ENCODE measurements at places on chromosomes 4 and X.

DNA sequence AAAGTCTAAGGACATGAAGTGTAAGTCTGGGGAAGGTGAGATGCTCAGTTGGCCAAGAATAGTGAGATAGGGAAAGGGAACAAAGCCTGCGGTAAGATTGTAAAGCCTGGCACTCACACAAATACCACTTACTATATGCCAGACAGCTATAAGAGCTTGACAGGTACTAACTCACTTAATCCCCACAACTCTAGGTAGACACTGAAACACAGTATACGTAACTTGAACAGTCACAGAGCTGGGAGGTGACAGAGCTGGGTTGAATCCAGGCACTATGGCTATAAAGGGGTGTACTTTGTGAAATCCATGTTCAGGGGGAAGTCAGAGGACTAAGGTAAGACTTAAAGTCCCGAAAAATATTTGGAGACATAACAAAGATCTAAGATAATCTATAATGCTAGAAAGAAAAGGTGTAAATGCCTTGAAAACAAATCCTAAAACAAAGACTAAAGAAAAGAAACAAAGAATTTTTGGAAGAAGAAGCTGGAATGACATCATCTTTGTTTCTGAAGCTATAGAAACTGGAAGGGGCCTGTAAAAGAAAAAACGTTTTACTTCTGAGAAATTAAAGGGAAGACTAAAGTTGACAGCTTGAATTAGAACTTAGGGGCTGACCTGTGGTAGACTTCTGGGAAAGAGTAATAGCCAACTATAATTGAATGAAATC is 172.5 kb downstream of the PPP3CA start:
- no peak for DNase-seq

DNA sequence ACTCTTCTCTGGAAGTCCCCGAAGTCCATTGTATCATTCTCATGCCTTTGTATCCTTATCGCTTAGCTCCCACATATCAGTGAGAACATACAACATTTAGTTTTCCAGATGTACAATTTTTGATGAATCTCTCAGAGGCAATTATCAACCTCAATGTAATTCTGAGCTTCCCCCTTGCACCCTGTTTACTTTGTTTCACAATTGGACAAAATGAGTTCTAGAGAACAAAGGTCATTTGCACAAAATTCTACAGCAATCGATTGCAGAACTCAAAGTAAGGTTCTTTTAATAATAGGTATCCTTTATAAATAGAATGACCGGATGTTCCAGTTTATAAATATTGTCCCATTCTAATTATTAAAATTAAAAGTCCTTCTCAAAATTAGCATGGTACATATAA is 79.3 kb downstream of the SLC16A2 start:
- DNase-seq, result no peak

GRCh38 chrX:45731448-45731847 is 530.8 kb upstream of the DIPK2B start:
- no peak for DNase-seq

GRCh38 chrX:124098089-124098488 is 136.6 kb downstream of the STAG2 start:
- DNase-seq, result peak; percentile 2

DNA sequence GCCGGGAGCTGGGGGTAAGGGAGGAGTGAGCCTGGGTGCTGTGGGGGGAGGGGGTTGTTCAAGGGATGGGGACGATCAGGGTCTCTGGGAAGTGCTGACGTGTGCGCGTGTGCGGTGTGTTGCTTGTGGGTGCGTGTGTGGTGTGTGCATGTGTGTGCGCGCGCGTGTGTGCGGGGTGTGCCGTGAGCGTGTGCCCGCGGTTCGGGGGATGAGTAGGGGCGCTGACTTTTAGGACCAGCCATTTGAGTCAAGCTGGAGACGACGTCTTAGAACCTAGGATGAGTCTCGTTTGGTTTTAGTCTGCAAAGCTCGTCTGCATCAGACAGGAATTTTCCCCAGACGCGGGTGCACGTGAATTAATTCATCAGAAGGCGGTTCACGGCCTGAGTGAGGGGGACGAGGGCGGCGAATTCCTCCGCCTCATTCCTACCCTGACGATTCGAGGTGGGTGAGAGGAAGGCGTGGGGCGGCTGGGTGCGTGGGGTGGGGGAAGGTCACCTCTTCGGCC is 950 bp upstream of the TMEM271 start:
- DNase-seq, result no peak

DNA sequence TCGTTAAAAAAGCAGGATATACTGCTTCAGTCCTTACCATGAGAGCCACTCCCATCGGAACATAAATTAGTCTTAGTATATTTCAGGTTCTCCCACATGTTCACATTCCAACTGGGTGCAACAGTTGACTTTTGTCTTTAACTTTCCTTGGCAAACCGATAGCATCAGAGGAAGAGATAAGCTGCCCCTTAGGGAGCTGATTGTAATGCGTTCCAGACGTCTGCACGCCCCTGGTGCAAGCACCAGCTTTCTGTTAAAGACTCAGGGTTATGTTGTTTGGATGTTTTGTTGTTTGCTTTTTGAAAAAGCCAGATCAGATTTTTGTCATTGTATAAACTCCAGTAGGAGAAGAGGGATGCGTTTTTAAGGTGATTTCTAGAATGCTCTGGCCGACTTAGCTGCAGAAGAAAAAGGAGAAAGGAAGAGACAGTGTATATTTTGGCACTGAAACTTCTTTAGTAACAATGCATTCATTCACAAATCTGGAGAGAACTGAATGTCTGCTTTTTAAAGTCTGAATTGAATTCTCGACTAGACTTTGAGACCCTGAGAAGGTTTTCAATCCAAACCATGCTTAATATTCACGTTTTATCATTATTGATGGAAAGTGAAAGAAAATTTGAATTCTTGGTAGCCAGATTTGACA is 160.9 kb downstream of the CBR4 start:
- DNase-seq, result no peak

Measured in NCI-H526 treated with DMSO at 0.1 percent for 48 hours (cell line).